ENCODE measurements at places on chromosomes 1 and 21.

DNA sequence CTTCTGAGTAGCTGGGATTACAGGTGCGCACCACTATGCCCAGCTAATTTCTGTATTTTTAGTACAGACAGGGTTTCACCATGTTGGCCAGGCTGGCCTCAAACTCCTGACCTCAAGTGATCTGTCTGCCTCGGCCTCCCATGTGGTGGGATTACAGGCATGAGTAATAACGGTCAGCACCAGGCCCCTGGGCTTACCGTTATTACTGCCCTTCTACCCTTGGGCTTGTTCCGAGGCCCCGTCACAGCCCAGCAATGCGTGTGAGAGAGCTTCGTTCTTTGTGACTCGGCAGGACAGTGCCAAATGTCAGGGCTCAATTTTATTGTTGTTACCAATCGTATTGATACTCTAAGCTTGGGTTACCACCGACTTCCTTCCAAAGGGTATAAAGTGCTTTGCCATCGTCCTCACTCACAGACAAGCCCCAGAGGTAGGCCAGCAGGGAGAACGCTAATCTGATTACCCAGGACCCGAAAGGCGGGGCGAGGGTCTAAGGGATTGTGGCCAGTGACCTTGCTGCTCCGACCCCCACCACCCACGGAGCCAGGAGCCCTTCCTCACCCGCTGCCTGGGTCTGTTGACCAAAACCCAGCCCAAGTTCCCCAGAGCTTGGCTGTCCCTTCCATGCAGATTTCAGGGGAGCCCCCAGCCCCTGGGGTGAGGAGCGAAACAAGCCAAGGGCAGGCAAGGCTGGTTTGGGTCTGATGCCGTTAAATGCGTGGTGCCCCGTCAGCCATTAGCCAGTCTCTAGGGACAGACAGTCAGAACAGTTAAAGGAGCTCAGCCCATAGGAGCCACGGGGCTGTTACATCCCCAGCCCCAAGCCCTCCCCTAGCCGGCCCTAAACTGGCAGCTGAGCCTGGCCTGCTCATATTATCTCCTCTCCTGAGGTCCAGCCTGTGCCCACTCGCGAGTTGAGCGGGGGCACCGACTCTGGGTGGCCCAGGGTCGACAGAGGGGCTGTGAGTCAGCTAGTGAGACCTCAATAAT, 54.9 kb upstream of the CASZ1 start:
- H3K4me3 ChIP-seq = no peak overlapping the region
- no peak overlapping the region for H3K27ac ChIP-seq
- H3K36me3 ChIP-seq = no peaks in the 10 kb centered on the region
- H3K4me1 ChIP-seq = no peaks in the 10 kb centered on the region

GRCh38 chr21:44418108-44418875, 37.0 kb upstream of the LRRC3 start:
- no peaks in the 10 kb centered on the region for H3K36me3 ChIP-seq
- H3K4me1 ChIP-seq = no peaks in the 10 kb centered on the region
- no peak for DNase-seq
- H3K4me3 ChIP-seq = no peak overlapping the region

DNA sequence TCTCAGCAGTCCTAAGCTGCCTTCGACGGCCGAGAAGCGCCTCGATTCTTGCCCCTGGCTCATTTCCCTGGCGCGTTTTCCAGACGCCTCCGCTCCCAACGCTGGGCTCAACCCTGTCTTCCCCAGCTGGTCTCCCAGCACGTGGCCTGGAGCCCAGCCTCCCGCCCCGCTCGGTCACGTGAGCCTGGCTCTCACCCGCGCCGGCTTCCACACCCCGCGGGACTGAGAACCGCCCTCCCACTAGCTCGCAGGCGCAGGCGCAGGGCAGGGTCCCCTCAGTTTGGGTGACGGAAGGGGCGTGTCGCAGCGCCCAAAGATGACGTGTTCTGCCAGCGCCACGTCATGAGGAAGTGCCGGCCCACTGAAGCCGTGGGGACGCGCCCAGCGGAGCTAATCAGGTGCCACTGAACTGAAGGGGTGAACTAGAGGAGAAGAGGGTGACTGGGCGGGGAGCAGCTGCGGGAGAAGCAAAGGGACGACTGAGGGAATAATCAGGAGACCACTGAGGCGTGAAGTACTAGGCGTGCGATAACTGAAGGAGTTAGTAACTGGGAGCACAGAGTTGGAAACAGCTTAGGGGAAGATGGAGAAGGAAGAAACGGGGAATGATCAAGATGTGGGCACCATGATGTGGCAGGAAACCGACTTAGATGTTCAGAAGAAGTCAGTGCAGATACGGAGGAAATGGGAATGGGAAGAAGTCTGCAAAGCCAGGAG, at the start of gene DHDDS:
TSS of gene DHDDS (plus strand) at position 343 of the 717 bp plus-strand sequence. CDS start 625 bp downstream, outside the sequence.
- DNase-seq = peak; percentile 96
- H3K27me3 ChIP-seq = no peaks in the 10 kb centered on the region
- H3K36me3 ChIP-seq = peaks cover 3% of the 10 kb centered on the region
- H3K27ac ChIP-seq = peak within 1 kb of the TSS; percentile 70

DNA sequence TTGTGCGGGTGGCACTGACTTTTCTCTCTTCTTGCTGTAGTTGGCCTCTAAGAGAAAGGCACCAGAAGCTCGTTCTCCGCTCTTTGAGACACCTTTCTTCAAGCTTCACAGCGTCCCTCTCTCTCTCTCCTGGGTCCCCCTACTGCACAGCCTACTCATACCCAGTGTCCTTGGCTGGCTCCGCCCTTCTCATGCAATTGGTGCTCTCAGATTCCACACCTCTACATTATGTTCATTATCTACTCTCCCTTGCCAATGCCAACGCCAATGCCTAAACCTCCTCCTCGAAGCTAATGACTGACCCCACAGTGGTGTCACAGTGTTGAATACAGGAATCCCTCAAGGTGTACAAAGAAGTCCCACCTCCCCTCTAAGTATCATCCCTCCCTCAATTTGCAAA, 4.8 kb upstream of the DNAJC28 start:
- no peaks in the 10 kb centered on the region for H3K36me3 ChIP-seq
- no peaks in the 10 kb centered on the region for H3K27me3 ChIP-seq
- no peak for DNase-seq
- H3K4me1 ChIP-seq = peaks cover 4% of the 10 kb centered on the region
- H3K4me3 ChIP-seq = no peak overlapping the region
- H3K27ac ChIP-seq = no peak overlapping the region

DNA sequence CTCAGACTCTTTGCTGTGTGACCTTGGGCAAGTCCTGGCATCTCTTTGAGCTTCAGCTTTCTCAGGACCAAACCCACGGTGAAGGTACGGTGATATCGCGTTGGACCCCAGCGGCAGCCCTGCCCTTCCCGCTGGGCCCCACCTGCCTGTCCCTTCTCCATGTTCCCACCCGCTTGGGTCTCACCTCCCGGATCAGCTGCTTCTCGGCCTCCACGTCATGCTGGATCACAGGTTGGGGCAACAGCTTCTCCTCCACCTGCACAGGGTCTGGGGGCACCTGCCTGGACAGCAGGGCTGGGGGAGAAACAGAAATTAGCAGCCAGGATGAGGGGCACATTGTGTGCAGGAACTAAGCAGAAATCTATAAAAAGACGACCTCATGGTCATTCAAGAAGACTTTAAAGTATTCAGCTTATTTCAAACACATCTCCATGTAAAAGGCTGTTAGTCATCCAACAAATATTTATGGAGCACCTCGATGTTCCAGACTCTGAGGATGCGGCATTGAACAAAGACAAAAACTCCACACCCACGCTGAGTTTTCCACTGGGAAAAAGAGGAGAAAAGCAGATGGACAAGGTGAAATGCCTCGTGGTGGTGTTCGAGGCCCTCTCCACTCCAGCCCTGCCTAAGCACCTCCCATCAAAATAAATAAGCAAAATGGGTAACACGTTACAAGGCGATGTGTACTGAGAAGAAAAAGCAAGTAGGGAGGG, 19.5 kb downstream of the KIF17 start:
- DNase-seq = no peak
- H3K4me3 ChIP-seq = no peak overlapping the region
- H3K27ac ChIP-seq = no peak overlapping the region
- H3K36me3 ChIP-seq = no peaks in the 10 kb centered on the region

Measured in CD8-positive, alpha-beta memory T cell (primary cell).